Uterus (tissue), 4 donors: ENCODE measurements at places on chromosomes 16 and 17.

- H3K27me3 ChIP-seq, result no peaks in the 10 kb centered on the region
- peak overlapping the region; percentile 10 for H3K27ac ChIP-seq
- peak overlapping the region; percentile 20 for H3K4me3 ChIP-seq
- peak; percentile 24 for DNase-seq
Observed at GRCh38 chr16:24610416-24610755, 71.0 kb downstream of the RBBP6 start.

DNA sequence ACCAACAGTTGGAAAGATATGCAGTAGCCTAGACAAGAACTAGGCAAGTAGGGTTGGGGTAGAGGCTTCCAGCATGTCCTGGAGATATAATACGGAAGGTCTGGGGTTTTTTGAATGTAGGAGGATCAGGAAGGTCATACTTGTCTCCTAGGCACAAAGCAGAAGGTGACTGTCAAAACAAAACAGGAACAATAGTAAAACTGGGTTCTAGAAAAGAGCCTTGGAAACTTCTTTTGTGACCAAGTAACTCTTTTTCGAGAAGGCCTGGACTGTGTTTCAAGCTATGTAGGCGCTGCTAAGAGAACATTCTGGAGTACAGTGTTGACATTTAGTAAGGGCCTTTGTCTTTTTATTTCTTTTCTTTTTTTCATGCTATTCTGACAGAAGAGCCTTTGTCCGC, 26.9 kb upstream of the TENT4B start:
- no peaks in the 10 kb centered on the region for H3K27me3 ChIP-seq
- H3K4me3 ChIP-seq, result no peak overlapping the region
- H3K36me3 ChIP-seq, result no peaks in the 10 kb centered on the region
- DNase-seq, result no peak
- H3K4me1 ChIP-seq, result no peaks in the 10 kb centered on the region

- H3K4me3 ChIP-seq, result peak overlapping the region; percentile 40
- DNase-seq, result peak; percentile 66
- H3K27ac ChIP-seq, result peak overlapping the region; percentile 93
- no peaks in the 10 kb centered on the region for H3K36me3 ChIP-seq
- no peaks in the 10 kb centered on the region for H3K27me3 ChIP-seq
- H3K4me1 ChIP-seq, result peaks cover 45% of the 10 kb centered on the region
Observed at GRCh38 chr17:77320485-77321256, 179.9 kb downstream of the SEC14L1 start.

DNA sequence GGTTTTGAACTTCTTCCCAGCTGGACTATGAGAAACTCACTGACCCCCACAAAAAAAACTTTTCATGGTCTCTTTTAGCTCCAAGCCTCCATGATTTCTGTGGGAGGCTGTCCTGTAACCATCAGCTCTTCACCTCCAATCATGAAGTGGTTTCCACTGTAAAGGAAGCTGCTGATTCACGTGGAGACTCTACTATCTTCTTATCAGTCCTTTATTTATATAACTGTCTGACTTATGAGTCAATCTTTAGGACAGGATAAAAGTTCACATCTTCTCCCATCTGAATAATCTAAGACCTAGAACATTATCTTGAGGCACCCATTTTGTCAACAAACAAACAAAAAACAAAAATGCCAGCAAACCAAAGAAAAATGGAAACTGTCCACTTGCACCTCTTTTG, 409.9 kb downstream of the SLC39A11 start:
- no peak for DNase-seq
- no peak overlapping the region for H3K27ac ChIP-seq
- no peaks in the 10 kb centered on the region for H3K36me3 ChIP-seq
- H3K4me1 ChIP-seq, result no peaks in the 10 kb centered on the region
- no peaks in the 10 kb centered on the region for H3K27me3 ChIP-seq
- no peak overlapping the region for H3K4me3 ChIP-seq

- H3K4me3 ChIP-seq, result no peak overlapping the region
- no peak for DNase-seq
- no peaks in the 10 kb centered on the region for H3K36me3 ChIP-seq
- H3K27ac ChIP-seq, result no peak overlapping the region
- no peaks in the 10 kb centered on the region for H3K27me3 ChIP-seq
- H3K4me1 ChIP-seq, result no peaks in the 10 kb centered on the region
Observed at GRCh38 chr17:55444471-55445441, 23.1 kb upstream of the MMD start.

DNA sequence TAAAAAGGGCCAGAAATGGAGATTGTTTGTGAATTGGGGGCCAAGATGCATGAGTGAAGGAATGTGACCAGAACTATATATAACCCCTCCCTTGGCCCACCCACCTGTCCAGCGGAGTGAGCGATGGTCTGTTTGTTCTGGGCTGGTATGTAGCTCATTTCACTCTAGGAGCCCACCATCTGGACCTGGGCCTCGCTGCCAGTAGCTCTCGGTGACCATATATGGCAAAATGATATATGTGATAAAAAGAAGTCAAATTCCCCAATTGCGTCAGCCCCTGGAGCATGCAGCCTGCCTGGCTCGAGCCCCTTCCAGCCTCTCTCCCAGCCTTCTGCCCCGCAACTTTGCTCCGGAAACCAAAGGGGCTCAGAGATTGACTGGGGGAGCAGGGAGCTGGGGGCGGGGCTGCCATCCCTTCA, 47.3 kb downstream of the CCDC42 start:
- DNase-seq, result peak; percentile 83
- H3K27ac ChIP-seq, result peak overlapping the region; percentile 75
- no peaks in the 10 kb centered on the region for H3K27me3 ChIP-seq
- no peaks in the 10 kb centered on the region for H3K36me3 ChIP-seq
- peaks cover 14% of the 10 kb centered on the region for H3K4me1 ChIP-seq
- H3K4me3 ChIP-seq, result no peak overlapping the region

DNA sequence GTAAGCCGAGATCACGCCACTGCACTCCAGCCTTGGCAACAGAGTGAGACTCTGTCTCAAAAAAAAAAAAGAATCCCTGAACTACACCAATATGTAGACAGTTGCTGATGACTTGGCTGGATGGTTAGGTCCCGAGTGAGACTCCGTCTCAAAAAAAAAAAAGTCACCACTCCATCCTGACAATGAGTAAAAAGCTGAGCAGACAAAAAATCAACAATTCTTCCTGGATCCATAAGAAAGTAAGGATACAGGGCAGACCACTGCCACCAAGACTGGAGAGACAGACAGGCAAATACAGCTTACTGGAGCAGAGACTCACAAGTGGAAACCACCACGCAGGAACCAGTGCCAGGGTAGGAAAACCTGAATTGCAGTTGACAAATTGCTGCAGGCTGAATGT, 67.1 kb upstream of the ERCC4 start:
- no peaks in the 10 kb centered on the region for H3K36me3 ChIP-seq
- no peaks in the 10 kb centered on the region for H3K4me1 ChIP-seq

- H3K4me3 ChIP-seq, result no peak overlapping the region
- no peaks in the 10 kb centered on the region for H3K36me3 ChIP-seq
- no peak overlapping the region for H3K27ac ChIP-seq
- H3K4me1 ChIP-seq, result no peaks in the 10 kb centered on the region
Observed at GRCh38 chr17:65202844-65203571, 65.8 kb downstream of the RGS9 start.

DNA sequence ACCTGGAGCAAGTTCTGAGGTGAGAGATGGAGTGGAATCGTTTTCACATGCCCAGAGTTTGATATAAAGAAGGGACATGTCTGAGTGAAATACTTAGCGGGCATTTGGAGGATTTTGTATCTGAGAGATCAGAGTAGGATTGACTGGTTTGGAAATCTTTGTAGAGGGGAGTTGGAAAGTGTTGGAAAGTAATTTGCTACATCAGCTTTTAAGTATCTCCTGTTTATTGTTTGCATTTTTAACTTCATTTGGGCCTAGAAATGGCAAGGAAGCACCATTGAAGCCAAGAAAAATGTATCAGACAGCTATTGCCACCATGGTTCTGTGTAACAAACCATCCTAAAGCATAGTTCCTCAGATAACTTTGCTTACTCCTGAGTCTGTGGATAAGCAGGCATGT, 1015.1 kb upstream of the EEF2KMT start:
- H3K4me1 ChIP-seq, result no peaks in the 10 kb centered on the region
- H3K36me3 ChIP-seq, result no peaks in the 10 kb centered on the region
- no peak for DNase-seq
- H3K4me3 ChIP-seq, result no peak overlapping the region
- no peak overlapping the region for H3K27ac ChIP-seq
- no peaks in the 10 kb centered on the region for H3K27me3 ChIP-seq

DNA sequence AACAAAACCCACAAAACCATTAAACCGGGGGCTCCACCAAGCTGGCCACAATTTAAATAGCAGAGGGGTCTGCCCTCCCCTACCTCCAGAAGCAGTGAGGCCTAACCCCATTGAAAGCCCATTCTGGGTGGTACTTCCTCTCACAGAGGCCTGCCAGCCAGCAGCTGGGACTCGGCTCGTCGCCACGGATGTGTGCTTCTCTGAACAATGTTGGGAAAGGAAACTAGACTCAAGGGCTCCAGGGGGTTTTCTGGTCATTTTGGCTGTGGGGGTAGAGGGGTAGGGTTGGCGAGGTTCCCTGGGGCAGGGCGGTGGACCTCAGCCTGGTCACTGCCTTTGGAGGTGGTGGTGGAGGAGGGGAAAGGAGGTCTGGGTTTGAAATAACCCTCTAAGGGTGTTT, 4.7 kb upstream of the PLCG2 start:
- peak; percentile 40 for DNase-seq
- H3K36me3 ChIP-seq, result no peaks in the 10 kb centered on the region
- H3K27me3 ChIP-seq, result no peaks in the 10 kb centered on the region
- H3K27ac ChIP-seq, result no peak overlapping the region
- H3K4me1 ChIP-seq, result no peaks in the 10 kb centered on the region

DNA sequence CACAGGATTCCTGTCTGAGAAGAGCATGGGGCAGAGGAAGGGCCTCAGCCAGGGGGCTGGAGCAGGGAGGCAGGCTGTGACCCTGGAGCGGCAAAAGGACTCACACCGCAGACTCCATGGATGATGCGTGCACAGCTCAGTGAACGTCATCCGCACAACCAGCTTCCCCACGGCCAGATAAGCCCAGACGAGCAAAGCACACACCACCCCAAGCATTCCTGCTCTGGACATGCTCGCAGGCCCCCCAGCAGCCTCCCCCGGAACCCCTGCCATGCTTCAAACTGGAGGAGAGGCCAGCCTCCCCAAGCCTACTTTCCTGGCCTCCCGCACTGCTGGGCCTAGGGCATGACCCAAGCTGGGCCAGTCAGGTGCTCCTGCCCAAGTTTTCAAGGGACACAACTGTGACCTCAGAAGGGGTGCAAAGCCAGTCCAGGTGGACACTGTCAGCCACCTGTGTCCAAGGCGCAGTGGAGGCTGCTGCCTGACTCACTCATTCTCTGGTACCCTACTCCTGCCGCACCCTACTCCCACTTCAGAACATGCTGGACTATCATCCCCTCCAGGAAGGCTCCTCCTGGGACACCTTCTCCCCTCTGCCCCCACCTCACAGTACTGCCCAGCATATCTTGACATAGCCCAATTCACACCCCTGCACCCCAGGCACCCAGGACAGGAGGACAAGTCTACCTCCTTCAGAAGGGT, 4.8 kb downstream of the BCAR1 start:
- DNase-seq, result no peak
- no peaks in the 10 kb centered on the region for H3K27me3 ChIP-seq
- peak overlapping the region; percentile 97 for H3K27ac ChIP-seq
- peaks cover 14% of the 10 kb centered on the region for H3K4me1 ChIP-seq

DNA sequence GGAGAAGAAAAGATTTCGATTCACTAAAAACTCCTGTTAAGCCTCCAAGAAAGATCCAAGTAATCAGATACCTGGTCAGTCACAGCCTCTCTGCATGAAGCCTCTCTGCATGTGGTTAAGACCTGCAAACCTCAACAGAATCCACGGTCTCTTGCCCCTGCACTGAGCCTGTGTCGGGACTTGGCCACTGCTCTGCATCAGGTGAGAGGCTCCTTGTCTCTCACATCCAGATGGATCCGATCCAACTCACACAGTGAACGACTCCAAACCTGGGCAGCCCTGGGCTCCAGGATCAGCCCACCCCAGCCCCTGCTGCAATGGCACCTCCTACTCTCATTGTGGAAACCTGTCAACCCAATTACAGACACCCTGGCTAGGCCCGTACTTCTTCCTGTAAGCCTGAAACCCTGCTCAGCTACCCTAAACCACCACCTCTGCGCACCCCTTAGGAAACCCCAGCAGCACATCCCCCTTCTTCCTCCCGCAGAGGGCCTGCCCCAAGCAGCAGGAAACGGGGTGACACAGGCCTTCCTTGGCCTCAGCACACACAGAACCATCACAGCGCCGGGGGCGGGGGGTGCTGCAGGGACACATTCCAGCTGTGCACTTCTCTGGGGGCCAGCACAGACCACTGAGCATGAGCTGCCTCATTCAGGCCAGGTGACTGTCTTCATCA, 129.5 kb downstream of the ANKRD11 start:
- H3K36me3 ChIP-seq, result no peaks in the 10 kb centered on the region
- no peaks in the 10 kb centered on the region for H3K27me3 ChIP-seq
- no peak overlapping the region for H3K27ac ChIP-seq
- peaks cover 6% of the 10 kb centered on the region for H3K4me1 ChIP-seq

DNA sequence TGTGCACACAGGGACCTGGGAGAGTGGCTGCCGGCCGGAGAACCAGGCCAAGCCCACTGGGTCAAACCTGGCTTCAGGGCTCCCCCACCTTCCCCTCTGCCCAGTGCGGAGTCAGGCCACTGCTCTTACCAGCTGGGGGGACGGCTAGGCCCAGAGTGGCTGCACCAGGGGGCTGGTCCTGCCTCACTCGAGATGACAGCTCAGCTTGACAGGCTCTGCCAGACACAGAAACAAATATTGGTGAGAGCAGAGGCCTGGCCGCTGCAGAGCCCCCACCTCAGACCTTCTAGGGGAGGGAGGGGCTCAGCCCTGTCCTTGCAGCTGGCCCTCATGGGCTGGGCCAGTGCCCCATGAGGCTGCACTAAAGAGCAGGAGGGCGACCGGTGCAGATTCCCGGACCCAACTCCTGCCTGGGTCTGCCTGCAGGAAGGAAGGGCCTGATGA, 4.5 kb downstream of the NUDT16L1 start:
- H3K27me3 ChIP-seq, result no peaks in the 10 kb centered on the region
- peak overlapping the region; percentile 9 for H3K27ac ChIP-seq
- H3K4me1 ChIP-seq, result peaks cover 6% of the 10 kb centered on the region
- H3K4me3 ChIP-seq, result no peak overlapping the region
- H3K36me3 ChIP-seq, result no peaks in the 10 kb centered on the region

- no peaks in the 10 kb centered on the region for H3K36me3 ChIP-seq
- no peaks in the 10 kb centered on the region for H3K4me1 ChIP-seq
- H3K27me3 ChIP-seq, result no peaks in the 10 kb centered on the region
- DNase-seq, result no peak
- no peak overlapping the region for H3K27ac ChIP-seq
Observed at GRCh38 chr17:5408186-5408585, 11.3 kb downstream of the NUP88 start.

DNA sequence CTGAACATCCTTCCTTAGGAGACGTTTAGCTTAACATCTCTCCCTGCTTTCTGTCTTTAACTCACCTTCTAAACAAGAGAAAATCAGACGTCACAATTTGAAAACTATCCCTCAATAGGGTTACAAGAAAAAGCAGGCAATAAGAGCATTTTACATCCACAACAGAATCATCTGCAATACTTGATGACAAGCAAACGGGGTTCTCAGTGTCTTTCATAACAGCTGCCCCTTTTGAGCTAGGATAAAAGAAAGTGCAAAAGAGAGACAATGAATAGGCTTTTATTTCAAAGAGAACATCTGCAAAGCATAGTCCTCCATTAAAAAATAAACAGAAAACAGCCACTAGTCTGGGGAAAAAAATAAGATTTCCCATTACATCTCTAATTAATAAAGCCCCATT, 13.2 kb downstream of the XYLT1 start:
- no peak overlapping the region for H3K27ac ChIP-seq
- DNase-seq, result no peak
- H3K4me1 ChIP-seq, result no peaks in the 10 kb centered on the region
- no peaks in the 10 kb centered on the region for H3K36me3 ChIP-seq
- no peaks in the 10 kb centered on the region for H3K27me3 ChIP-seq
- H3K4me3 ChIP-seq, result no peak overlapping the region
